ENCODE measurements at places on chromosomes 2 and 18. TPM values are rescaled to one million over a fixed set of nuclear protein-coding genes. Genes with fewer than 3 reads are reported as not detected.

CNGA3 gene
- total RNA-seq, result not detected

TEX261 gene
- total RNA-seq, result 133 TPM

FIGN gene
- 4.3 TPM for total RNA-seq

INHBB gene
- 8.1 TPM for total RNA-seq

PRSS56 gene
- not detected for total RNA-seq

IL18R1 gene
- 1.9 TPM for total RNA-seq

DOK6 gene
- total RNA-seq, result not detected

SERPINB5 gene
- not detected for total RNA-seq

C2orf66 gene
- not detected for total RNA-seq

TUBA3D gene
- total RNA-seq, result not detected

SULT1C2 gene
- total RNA-seq, result not detected

GREB1L gene
- 2.2 TPM for total RNA-seq

UGT1A5 gene
- not detected for total RNA-seq

LIPG gene
- total RNA-seq, result 1.6 TPM

WNT6 gene
- 1.2 TPM for total RNA-seq

GPBAR1 gene
- total RNA-seq, result not detected

DTNA gene
- 7.3 TPM for total RNA-seq

LAMA3 gene
- 27.2 TPM for total RNA-seq

ANKRD30BL gene
- not detected for total RNA-seq

SOX11 gene
- not detected for total RNA-seq

DNAH6 gene
- not detected for total RNA-seq

GDF7 gene
- 11.6 TPM for total RNA-seq

ADGRF3 gene
- not detected for total RNA-seq

SCN3A gene
- 1.4 TPM for total RNA-seq

UGT1A4 gene
- total RNA-seq, result not detected

AOX1 gene
- total RNA-seq, result 59.2 TPM

SLC11A1 gene
- total RNA-seq, result 16.4 TPM

SPDYA gene
- total RNA-seq, result 0.32 TPM

RGPD3 gene
- 0.75 TPM for total RNA-seq

CABYR gene
- total RNA-seq, result not detected

EFR3B gene
- 0.32 TPM for total RNA-seq

LDLRAD4 gene
- total RNA-seq, result 21.0 TPM

FOXI3 gene
- not detected for total RNA-seq

DGUOK gene
- total RNA-seq, result 79.7 TPM

RGPD4 gene
- total RNA-seq, result not detected

TMEM169 gene
- total RNA-seq, result 7.3 TPM

CENPO gene
- total RNA-seq, result not detected

ANKAR gene
- total RNA-seq, result 0.75 TPM

OBSL1 gene
- 151 TPM for total RNA-seq

MERTK gene
- 11.1 TPM for total RNA-seq

GRB14 gene
- 1.1 TPM for total RNA-seq

REG3A gene
- total RNA-seq, result not detected

RMND5A gene
- 17.7 TPM for total RNA-seq

MLPH gene
- 91.0 TPM for total RNA-seq

RPRM gene
- total RNA-seq, result not detected

ROCK1 gene
- total RNA-seq, result 32.0 TPM

TDRD15 gene
- not detected for total RNA-seq

TMEFF2 gene
- not detected for total RNA-seq

CHST9 gene
- 0.21 TPM for total RNA-seq

AP1S3 gene
- total RNA-seq, result not detected

MTIF2 gene
- 15.2 TPM for total RNA-seq

CPLX4 gene
- total RNA-seq, result not detected

CHRND gene
- not detected for total RNA-seq

WDFY1 gene
- total RNA-seq, result 26.2 TPM

Data from ascending aorta (tissue), 2 donors.